Hematopoietic multipotent progenitor cell treated with erythropoietin and hydrocortisone succinate and interleukin-3 and kit ligand, for 6 days (in vitro differentiated cells): ENCODE measurements at places on chromosomes 2 and 18.
A peak's percentile ranks its signal among the peaks of the same experiment; 100 is the strongest.

DNA sequence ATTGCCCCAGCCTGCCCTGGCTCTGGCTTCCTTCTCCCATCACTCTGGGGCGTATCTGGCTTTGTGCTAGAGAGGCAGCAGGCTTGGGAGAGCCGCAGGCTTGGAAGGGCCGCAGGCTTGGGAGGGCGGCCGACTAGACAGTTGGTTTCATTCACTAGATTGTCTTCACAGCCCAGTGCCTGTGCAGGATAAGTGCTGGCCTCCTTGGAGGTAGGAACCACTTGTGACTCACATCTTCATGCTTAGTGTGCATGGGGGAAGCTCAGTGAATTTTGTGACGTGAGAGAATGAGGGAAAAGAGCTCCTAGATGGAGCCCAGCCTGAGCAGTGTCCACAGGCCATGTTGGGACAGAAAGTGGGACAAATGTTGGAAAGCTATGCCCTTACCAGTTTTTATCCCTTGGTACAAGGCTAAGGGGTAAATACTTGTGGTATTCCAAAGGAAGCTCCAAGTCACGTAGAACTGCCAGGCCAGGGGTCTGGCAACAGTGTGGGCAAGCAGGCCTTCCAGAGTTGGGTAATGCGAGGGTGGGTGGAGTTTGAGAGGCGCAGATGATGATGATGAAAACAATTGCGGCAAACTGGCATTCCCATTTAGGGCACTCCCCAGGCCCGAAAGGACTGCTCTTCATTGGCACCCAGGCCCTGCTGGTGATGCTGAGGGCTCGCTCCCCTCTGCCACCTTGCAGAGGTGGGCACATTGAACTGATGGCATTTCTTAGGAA, 100.1 kb downstream of the DDX1 start:
- no peak for DNase-seq

- DNase-seq = no peak
These were observed 16.0 kb upstream of the IKZF2 start for GRCh38 chr2:213167271-213167930.

DNA sequence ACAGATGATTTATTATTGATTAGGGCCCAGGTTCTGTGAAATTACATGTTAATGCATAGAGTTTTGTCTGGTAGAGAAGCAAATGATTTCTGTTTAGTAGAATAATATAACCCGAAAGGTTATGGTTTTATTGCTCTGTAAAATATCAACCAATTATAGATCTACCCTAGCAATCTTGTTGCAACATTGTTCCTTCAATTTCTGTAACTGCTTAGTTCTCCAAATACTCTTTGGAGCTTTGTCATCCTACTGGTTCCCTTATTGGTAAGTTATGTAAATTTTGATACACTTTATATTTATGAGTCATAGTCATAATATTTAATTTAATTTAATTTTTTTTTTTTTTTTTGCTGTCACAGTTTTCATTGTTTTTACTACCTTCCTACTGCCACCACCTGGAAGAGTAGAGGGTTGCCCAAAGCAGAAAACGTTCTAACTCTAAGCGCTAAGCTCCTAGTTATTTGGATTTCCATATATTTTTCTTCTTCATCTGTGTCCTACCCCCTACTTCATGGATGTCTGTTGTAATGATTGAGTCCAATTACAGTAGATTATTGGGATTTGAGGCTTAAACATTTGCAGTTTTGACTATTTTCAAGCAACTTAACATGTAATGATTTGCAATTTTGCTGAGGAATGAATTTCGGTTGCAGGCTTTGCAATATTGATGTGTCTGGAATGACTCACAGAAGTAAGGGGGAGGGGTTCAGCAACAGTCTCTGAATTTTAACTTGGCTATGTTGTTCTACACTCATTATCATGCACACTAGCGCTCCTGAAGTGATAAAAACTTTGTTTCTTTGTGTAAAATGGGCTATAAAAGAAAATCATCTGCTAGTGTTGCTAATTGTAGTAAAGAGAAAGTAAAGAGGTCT, 51.1 kb downstream of the NABP1 start:
- DNase-seq = no peak

- peak; percentile 6 for DNase-seq
These were observed 60.0 kb upstream of the TEX51 start for GRCh38 chr2:126838716-126838985.

DNA sequence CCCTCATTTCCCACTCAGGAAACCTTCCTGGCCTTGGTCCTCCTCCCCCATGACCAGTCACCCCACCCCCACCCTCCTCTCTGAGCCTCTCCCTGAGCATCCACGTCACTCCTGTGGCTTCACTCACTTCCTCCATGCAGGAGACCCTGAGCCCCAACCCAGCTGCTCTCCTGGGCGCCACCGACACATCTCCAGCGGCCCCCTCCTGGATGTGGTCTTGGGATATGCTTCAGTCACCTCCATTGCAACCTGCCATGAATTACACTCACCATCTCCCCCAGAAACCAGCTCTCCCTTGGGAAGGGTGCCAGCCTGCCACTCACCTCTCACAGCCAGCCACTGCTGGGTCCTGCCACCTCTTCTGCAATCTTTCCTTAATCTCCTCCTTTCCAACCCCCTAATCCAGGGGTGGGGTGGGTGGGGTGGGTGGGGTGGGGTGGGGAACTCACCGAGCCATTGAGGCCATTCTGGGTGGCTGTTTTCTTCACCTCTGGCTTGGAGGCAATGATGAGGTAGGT, 44.8 kb downstream of the CENPO start:
- no peak for DNase-seq

GRCh38 chr2:31284107-31284506, 50.2 kb downstream of the EHD3 start:
- no peak for DNase-seq

GRCh38 chr2:102717308-102718018, 44.4 kb upstream of the TMEM182 start:
- DNase-seq = no peak

- DNase-seq = peak; percentile 66
These were observed 60.9 kb downstream of the EDAR start for GRCh38 chr2:108927936-108928659.

GRCh38 chr2:54757500-54757899, 34.0 kb downstream of the EML6 start:
- DNase-seq = no peak

GRCh38 chr2:58919316-58919715, 678.2 kb upstream of the FANCL start:
- no peak for DNase-seq

DNA sequence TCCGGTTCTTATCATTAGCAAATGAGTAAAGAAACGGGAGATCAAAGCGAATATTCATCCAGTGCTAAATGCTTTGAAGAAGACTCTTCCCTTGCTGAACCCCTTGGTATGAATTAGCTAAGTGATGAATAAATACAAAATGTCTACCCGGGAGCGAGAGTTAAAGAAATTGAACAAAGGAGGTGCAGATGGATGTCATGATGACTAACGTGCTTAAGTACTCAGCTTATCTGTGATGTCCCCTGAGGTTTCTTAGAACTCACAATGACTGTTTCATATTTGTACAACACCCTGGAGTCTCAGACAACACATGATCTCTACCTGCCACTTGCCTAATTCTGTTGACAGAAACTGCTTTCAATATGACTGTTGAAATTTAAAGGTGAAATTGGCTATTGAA, 148.5 kb downstream of the TMEM200C start:
- DNase-seq = no peak

- no peak for DNase-seq
These were observed 166.3 kb downstream of the CCDC148 start for GRCh38 chr2:158290225-158290624.

DNA sequence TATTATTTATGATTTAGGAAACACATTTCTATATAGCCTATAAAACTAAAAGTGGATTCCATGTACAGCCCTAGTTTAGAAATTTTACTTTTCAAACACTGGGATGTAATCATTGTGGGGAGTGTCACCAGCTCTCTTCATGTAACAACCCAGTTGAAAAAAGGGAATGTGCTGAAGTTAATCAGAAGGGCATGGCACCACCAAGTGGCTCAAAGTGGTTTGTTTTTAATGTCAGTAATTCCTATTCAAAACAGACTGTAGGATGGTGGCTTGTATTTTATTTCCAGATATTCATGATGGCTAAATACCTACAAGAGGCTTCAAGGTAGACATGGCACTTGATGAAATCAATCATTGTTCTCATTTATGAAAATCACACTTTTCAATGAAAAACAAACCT, 58.1 kb upstream of the TMEM182 start:
- peak; percentile 81 for DNase-seq

DNA sequence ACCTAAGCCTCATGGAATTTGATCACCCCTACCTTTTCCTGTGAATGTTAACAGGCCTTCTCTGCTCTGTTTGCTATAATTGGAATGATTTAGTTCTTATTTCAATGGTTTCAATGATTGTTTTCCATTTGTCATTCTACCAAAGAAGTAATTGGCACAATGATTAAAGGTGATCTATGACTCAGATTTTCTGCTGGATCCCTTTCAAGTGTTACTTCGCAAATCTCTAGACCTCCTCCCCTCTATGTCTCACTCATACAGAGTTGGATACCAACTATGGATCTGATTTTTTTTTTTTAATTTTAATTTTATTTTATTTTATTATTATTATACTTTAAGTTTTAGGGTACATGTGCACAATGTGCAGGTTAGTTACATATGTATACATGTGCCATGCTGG, 29.6 kb upstream of the FAM117B start:
- DNase-seq = no peak
